ENCODE measurements at places on chromosomes 7 and 10.

GRCh38 chr7:137488038-137488437 is 144.5 kb upstream of the PTN start:
- DNase-seq = no peak

DNA sequence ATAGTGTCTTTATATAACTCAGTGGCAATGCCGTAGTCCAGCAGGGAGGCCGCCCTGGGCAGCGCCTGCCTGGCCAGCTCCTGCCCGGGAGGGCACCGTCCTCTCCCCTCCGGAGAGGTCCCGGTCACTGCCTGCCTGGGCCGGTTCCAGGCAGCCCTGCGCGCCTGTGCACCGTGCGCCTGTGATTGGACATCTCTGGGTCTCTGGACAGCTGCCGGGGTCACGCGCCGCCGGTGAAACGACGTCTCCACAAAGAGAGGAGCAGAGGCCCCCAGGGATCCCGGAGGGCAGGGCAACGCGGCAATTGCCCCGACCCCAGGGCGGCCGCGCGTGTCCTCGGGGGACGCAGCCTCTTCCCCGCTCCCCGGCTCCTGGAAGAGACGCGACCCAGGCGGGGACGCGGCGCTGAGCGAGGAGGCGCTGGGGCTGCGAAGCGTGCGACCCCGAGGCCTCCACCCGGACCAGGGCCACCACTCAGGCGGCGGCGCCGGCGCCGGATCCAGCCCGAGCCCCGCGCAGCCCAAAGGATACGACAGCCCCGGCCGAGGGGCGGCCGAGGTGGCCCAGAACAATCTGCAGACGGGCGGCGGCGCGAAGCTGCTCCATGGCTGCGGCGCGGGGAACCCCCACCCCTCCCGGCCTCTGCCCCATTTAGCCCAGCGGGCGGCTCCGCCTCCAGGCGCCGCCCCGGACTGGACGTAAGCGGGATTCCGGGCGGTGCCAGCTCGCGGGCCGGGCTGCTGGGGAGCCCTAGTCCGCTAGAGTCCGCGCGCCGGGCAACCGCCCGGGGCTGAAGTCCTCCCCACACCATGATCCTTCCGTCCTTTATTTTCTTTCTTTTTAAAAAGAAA is at the start of gene PHYH:
Gene PHYH (minus strand): TSS at position 628 of the 851 bp plus-strand sequence. CDS start 22 bp downstream, at position 606.
- DNase-seq = peak; percentile 88

GRCh38 chr10:104032144-104032775 is 53.4 kb downstream of the COL17A1 start:
- no peak for DNase-seq

DNA sequence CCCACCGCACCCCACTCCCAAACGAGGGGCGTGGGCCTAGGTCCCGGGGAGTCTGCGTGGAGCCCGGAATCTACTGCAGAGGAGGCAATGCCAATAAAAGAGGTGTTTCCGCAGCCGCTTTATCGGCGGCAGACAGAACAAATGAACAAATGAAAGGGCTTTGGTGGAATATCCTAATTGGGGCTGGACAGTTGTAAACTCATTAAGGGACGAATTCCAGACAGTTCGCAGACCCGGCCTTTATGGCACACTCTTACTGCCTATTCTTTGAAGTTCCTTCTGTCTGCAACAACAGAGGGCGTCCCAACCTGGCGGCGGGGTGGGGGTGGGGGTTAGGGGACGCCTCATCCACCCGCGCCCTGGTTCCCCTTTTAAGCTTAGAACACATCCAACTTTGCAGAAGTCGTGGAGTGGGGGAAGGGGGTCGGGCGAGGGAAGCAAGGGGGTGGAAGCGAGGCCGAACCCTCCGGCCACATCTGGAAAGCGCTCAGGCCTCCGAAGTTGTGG is 4.1 kb downstream of the HOXA9 start:
- DNase-seq = no peak

DNA sequence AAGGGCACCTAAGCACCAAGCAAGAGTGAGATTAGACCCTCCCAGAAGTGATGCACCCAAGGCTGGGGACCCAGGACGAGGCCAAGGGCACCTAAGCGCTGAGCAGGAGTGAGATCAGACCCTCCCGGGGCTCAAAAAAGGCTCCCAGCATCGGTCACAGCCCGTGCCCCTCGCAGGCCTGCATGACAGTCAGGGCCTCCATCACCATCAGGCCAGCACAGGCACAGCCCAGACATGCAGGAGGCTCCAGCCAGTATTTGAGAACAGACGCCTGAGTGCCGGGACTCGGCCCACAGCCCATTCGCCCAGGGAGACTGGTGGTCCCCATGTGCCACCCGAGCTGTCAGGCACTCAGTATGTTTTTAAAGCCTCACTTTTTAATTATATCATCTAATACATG is 595.9 kb downstream of the PTPRN2 start:
- DNase-seq = no peak

GRCh38 chr7:44798649-44799305 is 2.3 kb downstream of the PPIA start:
- no peak for DNase-seq

DNA sequence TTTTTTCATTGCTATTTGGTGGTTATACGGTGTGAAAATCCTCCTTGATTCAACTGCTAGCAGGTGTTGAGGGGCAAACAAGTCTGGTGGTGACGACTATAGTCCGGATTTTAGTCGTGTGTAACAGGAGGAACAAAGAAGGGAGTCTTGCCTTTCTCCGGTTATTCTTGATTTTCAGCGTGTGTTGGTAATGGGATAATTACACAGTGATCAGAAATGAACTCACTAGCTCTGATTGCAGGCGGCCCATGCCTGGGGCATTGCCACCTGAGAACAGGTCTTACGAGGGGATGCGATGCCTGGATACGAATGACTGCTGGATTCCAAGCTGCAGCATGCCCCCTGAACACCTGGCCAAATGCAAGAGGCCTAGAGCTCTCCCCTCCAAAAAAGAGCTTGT is 72.8 kb downstream of the CAMK1D start:
- no peak for DNase-seq

DNA sequence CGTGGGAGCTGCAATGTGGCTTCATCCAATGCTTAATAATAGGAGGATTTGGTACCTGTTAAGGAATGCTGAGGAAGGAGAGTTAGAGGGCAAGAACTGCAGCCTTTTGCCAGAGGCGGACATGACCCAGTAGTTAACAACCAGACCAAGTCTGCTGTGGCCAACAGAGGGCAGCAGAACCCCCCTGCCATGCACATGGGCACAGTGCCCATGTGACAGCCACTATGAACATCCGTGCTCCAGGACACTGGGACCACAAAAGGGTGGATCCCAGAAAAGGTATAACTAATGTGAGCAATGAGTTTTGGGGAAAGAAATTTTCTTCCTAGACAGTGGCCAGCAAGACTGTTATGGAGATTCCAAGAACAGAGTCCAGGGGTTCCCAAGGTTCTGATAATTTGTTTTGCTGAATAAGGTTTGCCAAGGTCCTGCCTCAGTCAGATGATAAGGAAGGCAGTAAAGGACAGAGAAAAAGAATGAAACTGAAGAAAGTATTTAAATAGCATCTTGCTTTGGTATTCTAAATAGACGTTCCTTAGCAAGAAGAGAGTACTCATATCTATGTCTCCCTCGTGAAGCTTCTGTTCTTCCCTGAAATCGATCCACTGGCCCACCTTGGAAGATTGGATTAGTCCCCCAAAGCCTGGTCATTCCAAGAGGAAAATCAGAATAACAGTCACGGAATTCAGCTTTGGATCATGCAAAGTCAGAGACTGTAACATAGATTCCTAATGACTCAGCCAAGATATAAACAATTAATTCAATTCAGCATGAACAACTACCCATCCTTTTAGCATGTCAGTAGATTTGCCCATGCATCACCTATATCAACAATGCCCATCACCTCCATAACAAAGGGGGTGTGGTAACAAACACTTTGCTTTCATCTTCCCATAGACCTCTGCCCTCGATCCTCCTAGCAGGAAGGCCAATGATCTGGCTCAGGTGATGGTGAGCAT is 56.0 kb downstream of the LGI1 start:
- peak; percentile 70 for DNase-seq

DNA sequence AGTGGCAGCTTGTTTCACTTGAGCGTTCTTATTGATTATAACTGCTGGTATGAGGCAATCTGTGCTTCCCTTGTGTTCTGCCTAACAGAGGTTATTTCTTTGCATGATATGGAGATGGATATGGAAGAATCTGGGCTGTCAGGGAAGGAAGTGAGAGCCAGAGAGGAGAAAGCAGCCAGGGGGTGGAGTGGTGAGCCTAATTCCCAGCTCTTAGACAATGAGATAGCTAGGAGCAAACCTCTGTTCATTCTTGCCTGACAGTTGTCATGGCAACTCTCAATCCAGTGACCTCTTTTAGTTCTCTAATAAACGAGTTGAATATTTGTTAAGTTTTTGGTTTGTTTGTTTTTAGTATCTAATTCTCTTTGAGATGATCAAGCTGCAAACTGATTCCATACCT is 214.3 kb downstream of the NRG3 start:
- no peak for DNase-seq

DNA sequence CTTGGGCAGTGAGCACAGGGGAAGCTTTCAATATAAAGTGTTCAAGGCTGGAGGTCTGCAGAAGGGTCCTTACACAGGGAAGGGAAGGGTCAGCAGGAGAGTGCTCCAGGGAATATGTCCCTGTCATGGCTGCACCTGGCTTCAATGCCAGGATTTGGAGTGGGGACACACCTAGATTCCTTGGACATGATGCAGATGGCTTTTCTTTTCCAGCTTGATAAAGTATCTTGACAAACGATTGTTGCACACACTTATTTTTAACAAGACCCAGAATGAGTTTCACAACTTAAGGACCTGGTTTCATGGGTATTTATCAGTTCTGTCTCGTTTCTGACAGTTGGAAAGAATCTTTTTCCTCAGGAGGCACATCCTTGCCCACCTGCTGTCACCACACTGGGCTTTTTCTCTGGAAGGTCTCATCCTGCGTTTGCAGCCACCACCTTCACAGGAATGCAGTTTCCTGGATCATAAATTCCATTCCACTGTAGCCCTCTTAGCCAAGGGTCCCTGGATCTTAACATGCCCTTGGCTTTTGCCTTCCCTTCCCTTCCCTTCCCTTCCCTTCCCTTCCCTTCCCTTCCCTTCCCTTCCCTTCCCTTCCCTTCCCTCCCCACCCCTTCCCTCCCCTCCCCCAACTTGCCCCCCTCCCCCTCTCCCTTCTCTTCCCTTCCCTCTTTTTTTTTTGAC is 21.7 kb downstream of the SRRM3 start:
- no peak for DNase-seq

DNA sequence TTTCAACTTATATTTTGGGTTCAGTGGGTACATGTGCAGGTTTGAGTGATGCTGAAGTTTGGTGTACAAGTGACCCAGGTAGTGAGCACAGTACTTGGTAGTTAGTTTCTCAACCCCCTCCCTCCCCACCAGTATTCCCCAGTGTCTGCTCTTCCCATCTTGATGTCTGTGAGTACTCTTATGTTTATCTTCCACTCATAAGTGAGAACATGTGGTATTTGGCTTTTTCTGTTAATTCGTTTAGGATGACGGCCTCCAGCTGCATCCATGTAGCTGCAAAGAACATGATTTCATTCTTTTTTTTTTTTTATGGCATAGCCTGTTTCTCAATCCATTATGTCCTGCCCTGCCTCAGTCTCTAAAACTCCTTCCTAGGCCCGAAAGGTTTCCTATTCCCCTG is 222.1 kb downstream of the WDR37 start:
- DNase-seq = no peak

GRCh38 chr10:5470062-5470751 is 29.2 kb downstream of the CALML5 start:
- DNase-seq = no peak

Data from hypothalamus (tissue), 51 donors.